ENCODE measurements at places on chromosomes 5 and 9.

GRCh38 chr9:20294046-20294750 is 328.1 kb downstream of the MLLT3 start:
- DNase-seq, result no peak

DNA sequence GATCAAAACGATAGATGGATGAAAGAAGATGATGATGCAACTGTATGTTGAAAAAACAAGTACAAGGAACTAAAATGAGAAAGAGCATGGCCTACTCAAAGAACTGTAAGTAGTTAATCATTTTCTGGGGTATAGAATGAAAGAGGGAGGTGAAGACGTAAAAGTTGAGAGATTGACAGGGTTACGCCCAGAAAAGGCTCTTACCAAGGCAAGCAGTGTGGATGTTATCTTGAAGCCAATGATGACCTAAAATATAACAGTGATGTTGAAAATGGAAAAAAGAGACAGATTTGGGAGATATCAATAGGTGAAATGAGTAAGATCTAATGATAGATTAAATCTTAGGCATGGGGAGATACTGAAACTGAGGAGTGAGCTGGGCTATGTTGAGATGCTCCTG is 80.4 kb upstream of the GNAQ start:
- DNase-seq, result no peak

DNA sequence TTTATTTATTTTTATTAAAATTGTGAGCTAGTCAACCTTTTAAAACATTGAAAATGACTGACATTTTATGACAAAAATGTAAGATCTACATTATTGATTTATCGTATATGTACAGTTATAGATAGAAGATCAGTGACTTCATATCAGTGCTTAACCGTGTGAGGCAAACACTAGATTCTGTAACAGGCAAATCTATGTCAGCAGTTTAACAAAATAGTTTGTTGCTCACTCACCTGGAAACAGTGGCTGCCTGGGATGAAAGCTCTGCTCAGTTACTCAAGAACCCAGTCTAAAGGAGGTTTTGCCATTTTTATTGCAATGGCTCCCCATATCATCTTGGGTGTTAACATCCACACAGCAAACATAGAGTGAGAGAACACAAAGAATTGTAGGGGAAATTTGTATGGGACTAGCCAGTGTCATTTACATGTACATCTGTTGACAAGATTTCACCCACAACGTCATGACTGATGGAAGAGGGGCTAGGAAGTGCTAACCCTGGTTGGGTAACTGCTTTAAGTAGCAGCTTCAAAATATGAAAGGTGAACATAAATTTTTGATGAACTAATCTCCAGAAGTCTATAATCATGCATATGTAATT is 49.0 kb downstream of the SGCD start:
- no peak for DNase-seq

DNA sequence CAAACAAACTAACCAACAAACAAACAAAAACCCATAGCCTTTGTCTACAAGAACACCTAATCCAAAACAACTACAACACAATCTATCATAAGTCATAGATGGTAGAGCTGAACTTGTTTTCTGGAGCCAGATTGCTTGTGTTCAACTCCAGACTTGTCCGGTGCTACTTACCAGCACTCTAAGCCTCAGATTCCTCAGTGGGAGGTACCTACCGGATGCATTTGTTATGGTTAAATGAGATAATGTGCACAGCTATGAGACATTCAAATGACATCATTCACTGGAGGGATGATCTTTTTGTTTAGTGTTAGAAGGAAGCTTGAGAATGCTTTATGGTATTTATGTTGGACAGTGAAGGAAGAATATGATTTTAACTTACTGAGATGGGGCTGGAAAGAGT is 592.9 kb upstream of the C9orf72 start:
- DNase-seq, result no peak

DNA sequence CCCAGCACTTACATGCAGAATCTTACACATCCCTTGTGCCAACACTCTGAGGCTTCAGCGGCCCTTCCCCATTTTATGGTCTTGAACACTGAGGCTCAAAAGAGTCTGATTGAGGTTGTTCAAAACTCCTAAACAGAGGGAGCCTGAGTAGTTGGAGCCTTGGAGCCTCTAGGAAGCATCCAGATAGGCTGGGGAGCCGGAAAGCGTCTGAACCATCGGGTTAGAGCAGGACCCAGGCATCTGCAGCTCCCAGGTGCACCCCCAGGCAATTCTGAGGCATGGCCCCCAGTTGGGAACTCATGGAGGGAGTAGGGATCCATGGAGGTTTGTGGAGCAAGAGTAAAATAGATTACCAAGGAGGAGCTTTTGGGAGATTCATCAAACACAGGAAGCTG is 3.8 kb downstream of the OLFML2A start:
- no peak for DNase-seq

DNA sequence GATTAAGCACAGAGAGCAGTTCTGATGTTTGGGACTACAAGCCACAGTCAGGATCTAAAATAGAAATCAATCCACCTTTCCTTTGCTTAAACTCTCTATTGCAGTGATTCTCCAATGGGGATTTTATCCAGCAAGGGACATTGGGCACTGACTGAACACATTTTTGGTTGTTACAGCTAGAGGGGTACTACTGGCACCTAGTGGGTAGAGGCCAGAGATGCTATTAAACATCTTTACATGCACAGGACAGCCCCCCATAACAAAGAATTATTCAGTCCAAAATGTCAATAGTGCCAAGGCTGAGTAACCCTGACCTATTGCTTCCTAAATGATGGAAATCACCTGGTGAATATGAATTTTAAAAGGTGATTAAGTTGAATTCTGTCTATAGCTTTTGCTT is 12.0 kb downstream of the ZNF622 start:
- DNase-seq, result no peak

DNA sequence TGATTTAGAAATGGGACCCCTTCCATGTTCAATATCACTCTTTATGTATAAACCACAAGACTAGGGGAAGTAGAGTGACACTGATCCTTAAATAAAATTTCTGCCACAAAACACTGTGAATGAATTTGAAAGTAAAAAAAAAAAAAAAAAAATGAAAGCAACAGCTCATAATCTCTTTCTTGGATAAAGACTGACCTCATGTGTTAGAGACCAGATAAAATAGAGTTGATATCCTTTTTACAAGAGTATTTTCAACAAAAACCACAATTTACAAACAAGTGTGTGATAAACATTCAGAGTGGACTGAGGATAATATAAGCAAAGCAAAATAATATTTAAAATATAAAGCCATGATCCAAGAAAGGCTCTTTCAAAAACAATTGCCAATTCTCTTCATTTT is 180.2 kb downstream of the FBXL17 start:
- DNase-seq, result no peak

GRCh38 chr9:101270302-101270701 is 114.5 kb downstream of the BAAT start:
- DNase-seq, result no peak

- no peak for DNase-seq
These were observed 4.9 kb upstream of the IFNA21 start for GRCh38 chr9:21171351-21171750.

DNA sequence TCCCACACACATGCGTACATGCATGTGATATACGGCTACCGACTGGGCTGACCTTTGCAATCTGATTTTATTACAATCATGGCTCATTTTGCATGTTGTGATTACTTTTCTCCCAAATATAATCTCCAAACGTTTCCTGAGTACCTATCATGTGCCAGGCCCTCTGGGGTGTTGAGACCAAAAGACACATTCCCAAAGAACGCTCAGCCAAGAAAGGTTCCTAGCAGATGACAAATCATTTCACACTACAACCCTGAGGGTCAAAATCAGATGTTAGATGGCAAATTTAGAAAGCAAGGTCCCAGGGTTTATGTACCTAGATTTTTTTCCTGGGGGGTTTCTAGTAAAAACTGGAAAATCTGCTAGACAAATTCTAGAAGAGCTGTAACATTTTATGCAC is 32.4 kb upstream of the SLC25A51 start:
- DNase-seq, result no peak

GRCh38 chr5:115494570-115495289 is 49.8 kb downstream of the FEM1C start:
- no peak for DNase-seq

- no peak for DNase-seq
These were observed 35.7 kb downstream of the TGFBI start for GRCh38 chr5:136064510-136064909.

DNA sequence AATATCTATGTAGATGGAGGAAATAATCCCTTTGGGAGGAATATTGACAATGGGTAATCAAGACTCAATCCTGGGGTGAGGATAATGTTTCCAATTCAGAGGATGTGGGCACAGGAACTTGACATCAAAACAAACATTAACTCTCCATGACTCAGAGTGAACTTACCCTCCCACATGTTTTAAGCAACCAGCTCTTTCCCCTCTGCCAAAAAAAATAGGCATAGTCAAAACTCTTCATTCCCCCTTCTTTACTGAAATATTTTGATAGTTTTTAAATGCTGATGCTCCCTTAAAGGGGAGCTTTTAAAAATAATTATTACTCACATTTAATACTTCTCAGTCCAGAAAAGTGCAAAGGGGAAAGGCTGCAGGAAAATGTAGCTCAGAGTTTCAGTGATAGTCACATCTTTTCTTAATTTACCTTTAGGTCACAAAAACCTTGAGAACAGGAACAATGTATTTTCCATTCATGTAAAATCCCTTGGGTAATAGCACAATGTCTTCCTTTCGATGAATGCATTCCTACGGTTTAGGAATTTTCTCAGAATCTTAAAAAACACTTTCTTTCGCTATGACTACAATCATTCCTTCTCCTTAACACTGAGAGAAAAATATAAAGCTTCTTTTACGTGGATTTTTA is 298.4 kb upstream of the GRAMD2B start:
- DNase-seq, result no peak

- peak; percentile 64 for DNase-seq
These were observed 47.1 kb downstream of the SH3PXD2B start for GRCh38 chr5:172407241-172407691.

DNA sequence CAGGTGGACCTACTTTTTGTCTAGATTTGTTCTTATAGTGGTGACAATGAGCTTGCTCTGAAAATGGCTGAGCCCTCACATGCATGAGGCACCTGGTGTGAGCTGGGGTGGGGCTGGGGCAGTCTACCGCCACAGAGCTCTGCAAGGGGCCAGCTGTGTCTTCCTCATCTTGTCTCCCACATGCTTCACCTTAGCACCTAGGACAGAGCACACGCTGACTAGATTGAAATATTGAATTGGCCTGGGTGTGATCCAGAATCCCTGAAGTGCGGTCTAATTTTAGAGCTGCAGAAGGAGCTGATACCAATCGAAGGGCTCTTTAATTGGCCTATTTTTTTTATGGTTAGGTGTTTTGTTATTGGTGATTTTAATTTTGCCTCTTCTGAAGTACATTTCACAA is 126.1 kb upstream of the NFIB start:
- no peak for DNase-seq

DNA sequence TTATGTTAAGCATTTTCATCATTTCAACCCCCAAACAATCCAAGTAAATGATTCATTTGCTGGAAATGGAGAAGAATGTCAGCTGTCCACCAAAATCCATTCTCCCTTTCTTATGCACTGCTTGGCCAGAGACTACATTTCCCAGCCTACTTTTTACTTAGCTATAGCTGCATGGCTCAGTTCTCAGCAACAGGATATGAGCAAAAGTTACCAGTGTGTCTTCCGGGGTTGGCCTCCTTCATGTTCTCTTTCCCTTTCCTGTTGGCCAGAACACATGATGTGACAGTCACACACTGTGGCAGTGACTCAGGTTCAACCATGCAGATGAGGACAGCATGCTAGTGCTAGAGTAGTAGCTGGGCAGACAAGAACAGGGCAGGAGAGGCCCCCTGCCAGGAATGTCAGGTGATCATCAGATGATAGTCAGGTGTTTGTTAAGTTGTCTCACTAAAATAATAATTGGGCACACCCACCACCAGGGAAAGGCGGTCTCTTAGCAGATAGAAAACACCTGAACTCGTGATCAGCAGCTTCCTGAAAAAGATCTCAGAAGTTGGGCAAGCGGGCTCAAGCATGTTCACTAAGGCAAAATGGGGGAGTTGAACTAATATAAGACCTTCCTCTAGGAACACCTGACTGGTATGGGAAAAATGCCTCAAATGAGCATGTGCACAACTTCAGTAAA is 12.2 kb downstream of the GPR150 start:
- DNase-seq, result no peak

DNA sequence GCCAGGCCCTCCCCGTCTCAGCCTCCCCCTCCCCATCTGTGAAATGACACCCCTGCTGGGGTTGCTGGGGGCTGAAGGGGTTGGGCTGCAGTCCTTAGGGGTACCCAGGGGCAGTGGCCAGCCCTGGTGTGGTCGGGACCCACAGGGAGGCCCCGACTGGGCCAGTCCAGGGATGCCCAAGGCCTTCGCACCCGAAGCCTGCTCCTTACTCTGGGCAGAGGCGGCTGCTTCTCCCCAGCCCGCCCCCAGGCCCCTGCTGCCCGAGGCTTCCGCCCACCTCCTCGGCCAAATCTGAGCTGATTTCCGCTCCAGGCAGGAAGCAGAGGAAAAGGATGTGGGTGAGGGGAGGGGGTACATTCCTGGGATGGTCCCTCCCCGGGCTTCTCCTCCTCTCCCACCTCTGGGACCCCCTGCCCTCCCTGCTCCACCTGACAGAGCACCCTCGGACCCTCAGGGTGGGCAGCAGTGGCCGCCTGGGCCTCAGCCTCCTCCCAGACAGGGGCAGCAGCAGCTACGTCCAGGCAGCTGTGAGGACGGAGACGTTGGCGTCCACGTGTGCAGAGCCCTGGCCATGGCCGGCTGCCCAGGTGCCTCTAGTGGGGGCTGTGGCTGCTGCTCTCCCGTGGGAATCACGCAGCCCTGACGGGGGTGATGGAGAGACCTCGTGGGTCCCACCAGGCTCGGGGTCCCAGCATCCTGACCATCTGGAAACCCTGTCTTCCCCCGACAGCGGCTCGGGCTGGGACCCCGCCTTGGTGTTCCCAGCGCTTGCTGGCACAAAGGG is 4.2 kb upstream of the NRARP start:
- no peak for DNase-seq
